Effector CD4-positive, alpha-beta T cell (primary cell): ENCODE measurements at places on chromosomes 7 and 10.

GRCh38 chr10:29026802-29027580 is 261.9 kb upstream of the LYZL1 start:
- no peak for DNase-seq

DNA sequence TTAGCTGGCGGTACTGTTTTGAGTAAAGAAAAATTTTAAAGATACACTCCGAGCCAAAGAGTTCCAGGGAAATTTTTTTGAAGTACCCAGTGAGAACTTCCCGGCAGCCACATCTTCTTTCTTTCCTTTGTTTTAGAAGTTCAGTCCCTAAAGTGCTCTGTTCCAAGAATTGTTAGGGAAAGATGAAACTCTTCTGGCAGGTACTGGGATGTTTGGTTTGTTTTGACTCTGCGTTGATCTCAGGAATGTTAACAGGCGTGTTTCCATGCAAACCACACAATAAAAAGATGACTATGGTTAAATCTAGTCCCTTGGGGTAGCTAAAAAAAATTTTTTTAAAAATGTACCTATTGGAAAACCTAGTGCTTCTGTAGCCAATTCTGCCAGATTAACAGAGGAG is 224.7 kb upstream of the PHYHIPL start:
- no peak for DNase-seq

DNA sequence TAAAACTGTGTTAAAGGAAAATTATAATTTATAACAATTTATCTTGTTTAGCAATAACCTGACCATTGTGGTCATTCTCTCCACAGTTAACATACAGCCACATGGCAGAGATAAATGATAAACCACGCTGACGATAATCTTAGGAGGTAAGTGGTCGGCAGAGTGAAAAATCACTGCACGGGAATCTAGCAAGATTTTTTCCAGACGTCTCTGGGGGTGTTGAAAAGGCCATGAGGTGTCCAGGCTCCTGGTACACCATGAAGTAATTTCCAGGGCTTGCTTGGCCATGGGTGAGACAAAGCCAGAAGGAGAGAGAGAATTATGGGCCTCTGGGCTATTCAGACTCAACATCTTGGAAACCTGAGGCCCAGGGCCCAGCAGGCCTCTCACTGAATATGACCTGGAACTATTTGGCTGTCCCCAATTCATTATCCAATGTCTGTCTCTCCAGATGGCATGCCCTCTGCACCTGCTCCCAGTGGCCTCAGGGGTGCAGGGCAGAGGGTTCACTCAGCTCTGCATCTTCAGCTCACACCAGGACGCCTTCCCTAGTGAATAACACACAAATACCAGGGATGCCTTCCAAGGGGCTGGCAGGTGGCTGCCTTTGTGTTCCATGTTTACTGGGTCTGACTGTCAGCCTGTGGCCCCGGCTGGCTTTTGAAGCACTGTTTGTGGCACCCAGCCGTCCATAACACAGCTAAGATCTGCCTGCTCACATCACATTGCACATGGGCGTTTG is 590.4 kb upstream of the PFKP start:
- DNase-seq = no peak

DNA sequence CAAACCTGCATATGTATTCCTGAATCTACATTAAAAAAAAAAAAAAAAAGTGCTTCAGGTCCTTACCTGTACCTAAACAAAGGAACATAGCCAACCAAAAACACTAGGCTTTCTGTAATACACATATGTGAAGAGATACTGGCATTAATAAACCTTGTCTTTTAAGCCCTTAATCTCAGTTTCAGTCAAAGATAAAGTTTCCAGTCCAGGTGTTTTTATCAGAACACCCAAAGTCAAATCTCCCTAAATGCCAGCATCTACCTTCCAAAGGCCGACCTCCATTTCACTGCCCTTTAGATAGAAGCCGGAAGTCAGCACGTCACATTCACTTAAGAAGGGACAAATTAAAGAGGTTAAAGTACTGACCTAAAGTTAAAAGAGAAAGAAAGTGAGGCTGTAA is 79.8 kb upstream of the NEBL start:
- no peak for DNase-seq

GRCh38 chr10:16907687-16908086 is 90.5 kb upstream of the RSU1 start:
- DNase-seq = no peak

DNA sequence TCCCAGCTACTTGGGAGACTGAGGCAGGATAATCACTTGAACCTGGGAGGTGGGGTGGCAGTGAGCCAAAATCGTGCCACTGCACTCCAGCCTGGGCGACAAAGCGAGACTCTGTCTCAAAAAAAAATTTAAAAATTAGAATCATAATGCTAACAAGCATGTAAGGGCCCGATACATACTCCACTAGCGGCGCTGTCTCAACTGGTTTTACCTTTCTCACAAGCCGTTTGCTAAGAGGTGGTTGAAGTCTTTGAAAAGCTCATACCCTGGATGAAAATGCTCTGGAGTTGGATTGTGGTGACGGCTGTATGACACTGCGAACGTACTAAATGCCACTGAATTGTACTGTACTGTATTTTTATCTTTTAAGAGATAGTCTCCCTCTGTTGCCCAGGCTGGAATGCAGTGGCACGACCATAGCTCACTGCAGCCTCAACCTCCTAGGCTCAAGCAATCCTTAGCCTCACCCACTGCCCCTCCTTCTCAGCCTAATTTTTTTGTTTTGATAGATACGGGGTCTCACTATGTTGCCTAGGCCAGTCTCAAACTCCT is 29.9 kb downstream of the SPOCK2 start:
- DNase-seq = no peak

- DNase-seq = no peak
Observed at GRCh38 chr7:70634071-70634470, 497.9 kb upstream of the GALNT17 start.

- DNase-seq = no peak
Observed at GRCh38 chr7:55085511-55086412, 66.9 kb downstream of the EGFR start.

DNA sequence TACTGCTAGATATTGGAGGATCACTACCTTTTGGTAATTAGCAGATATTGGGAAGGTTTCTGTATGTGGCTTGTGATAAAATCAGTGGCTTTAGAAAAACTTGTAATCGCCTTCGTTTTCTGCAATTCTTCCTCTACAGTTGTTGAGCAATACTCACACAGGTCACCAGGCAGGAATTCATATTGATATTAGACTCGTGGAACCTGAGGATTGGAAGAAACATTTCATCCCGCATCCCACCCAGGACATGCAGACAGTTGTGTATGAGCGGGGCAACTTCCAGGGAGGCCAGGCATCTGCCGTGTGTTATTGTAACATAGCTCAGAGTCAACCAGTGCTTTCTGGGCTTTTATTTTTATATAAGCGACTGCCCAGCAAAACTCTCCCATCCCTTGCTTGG is 821.3 kb downstream of the LRMDA start:
- no peak for DNase-seq

- DNase-seq = no peak
Observed at GRCh38 chr10:117674646-117675045, 132.1 kb downstream of the EMX2 start.

GRCh38 chr7:150365673-150366398 is 2.8 kb upstream of the REPIN1 start:
- DNase-seq = no peak

DNA sequence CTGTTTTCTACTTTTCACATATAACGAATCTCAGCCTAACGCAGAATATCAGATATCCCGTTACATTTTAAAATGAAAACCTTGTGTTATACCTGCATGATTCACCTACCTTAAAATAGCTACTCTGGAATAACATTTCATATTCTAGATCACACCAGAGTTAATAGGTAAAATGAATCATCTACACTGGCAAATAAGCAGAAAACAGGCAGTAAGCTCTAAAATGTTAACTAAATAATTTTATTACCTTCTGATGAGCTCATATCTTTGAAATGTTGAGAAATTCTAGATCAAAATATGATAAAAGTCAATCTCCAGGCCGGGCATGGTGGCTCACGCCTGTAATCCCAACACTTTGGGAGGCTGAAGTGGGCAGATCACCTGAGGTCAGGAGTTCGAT is 71.3 kb downstream of the CPEB3 start:
- no peak for DNase-seq

DNA sequence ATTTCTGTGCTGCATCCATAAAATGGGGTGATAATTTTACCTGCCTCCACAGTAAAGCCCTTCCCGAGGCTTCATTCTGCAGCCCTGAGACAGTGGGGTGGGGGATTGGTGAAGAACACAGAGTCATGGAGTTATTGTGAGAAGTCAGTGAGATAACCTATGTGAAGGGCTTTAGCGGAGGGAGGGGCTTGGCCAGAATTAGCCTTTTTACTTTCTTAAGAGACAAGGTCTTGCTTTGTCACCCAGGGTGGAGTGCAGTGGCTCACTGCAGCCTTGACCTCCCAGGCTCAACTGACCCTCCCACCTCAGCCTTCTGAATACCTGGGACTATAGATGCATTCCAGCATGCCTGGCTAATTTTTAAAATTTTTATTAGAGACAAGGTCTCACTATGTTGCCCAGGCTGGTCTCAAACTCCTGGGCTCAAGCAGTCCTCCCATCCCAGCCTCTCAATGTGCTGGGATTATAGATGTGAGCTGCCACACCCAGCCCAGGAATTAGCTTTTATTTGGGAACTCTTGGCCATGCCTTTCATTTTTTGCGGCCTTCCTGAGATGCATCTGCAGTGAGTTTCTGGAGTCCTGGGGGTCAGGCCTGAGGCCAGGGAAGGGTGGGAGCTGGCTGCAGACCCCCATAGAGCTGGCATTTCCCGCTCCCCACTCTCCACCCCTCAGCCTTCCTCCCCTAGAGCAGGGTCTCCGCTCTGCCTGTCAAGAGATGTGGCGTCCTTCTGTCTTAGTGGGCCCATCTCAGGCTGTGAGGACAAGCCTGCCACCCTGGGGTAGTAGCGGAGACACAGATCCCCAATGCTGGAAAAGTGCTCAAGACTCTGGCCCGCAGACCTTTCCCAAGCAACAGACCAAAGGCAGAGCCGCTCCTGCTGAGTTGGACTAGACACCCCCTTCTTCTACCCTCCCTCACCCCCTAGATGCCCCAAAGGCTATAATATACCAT is 77.0 kb downstream of the ZMIZ1 start:
- DNase-seq = no peak
